ENCODE measurements at places on chromosomes 2 and 18.

- DNase-seq = no peak
Measured at GRCh38 chr2:215105607-215106354, 32.6 kb downstream of the ABCA12 start.

- no peak for DNase-seq
Measured at GRCh38 chr2:37856101-37856751, 68.9 kb upstream of the RMDN2 start.

DNA sequence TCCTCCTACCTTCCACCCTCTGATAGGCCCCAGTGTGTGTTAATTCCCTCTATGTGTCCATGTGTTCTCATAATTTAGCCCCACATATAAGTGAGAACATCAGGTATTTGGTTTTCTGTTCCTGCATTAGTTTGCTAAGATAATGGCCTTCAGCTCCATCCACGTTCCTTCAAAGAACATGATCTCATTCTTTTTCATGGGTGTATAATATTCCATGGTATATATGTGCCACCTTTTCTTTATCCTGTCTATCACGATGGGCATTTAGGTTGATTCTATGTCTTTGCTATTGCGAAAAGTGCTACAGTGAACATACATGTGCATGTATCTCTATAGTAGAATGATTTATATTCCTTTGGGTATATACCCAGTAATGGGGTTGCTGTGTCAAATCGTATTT, 46.8 kb upstream of the PDE1A start:
- no peak for DNase-seq

DNA sequence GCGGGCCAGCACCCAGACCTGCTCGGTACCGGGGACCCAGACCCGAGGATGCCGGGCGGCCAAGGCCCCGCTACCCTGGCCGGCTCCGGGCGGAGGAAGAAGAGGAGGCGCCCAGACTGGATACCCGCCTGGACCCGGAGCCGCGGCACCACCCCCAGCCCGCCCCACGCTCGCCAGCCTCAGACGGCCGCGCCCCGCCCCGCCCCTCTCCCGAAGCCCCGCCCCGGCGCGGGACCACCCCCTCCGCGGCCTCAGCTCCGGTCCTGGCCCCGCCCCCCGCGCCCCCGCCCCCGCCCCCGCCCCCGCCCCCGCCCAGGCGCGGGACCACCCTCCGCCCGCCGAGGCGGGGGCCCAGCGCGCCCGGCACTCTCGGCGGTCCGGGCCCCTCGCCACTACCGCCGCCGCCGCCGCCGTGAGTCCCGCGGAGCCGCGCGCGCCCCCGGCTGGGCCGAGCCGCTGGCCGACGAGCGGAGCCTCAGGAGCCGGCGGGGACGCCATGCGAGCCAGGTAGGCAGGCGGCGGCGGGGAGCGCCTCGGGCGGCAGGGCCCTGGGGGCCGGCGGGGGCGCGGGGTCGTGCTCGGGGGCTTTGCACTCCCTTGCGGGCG, at the start of gene SH3BP4:
SH3BP4 (plus strand) TSS at position 354 of the 606 bp plus-strand sequence. CDS start 82,986 bp downstream, outside the sequence.
- peak; percentile 71 for DNase-seq

GRCh38 chr2:134581877-134582546, 136.8 kb downstream of the TMEM163 start:
- DNase-seq = no peak

DNA sequence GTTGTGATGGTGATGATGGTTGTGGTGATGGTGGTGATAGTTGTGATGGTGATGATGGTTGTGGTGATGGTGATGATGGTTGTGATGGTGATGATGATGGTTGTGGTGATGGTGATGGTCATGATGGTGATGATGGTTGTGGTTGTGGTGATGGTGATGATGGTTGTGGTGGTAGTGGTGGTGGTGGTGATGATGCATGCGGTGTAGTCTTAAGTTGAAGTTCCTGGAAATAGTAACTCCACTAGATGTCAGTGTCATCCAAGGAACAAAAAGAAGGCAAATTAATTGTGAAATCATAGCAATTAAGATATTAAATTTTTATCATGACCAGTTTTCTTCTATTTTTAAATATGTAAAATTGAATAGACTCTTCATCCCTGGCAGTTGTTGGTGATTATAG, 309.2 kb downstream of the AGAP1 start:
- DNase-seq = no peak

GRCh38 chr2:128635361-128635900, 316.8 kb upstream of the HS6ST1 start:
- no peak for DNase-seq

DNA sequence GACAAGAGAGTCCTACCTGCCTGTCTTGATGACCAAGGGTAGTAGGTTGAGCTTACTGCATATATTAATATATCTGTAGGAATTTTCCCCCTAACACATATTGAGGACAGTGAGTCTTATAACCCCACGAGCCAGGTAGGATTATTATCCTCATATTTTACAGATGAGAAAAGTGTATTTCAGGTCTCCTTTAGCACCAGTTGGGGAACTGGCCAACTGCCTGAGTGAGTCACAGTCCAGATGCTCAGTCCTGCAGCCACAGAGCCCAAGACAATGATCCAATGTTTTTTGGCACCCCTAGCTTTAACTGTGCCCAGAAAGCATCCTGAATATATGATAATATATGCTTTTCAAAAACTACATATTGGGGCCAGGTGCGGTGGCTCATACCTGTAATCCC, 30.8 kb upstream of the GLS start:
- no peak for DNase-seq

DNA sequence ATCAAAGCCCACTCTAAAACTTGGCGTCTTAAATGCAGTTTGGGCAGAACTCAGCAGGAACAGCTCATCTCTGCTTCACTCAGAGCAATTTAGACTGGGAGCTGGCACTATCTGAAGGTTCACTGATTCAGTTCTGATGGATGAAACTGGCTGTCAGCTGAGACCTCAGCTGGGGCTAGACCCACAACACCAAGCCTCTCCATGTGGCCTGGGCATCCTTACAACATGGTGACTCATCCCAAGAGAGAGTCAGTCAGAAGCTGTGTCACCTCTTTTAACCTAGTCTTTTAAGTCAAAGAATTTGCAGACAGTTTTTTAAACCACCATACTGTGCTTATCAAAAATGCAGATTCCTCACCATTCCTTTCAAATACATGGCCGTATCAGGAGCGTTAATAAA, 62.6 kb upstream of the ZNF397 start:
- DNase-seq = peak; percentile 20

DNA sequence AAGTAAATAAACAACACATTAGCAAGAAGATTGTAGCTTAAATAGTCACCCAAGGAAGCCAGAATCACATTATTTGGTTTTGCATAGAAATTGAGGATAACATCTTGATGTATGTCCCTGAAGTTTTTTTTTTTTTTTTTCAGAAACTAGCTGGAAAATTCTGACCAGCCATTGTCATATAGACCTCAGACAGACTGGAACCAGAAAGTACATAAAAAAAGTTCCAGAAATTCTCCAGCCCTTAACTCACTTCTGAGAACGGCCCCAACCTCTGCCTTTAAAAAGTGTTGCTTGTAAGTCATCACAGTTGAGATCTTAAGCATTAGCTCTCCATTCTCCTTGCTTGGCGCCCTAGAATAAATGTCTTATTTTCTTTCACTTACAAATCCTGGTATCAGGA, 350.5 kb downstream of the CCDC85A start:
- DNase-seq = no peak

DNA sequence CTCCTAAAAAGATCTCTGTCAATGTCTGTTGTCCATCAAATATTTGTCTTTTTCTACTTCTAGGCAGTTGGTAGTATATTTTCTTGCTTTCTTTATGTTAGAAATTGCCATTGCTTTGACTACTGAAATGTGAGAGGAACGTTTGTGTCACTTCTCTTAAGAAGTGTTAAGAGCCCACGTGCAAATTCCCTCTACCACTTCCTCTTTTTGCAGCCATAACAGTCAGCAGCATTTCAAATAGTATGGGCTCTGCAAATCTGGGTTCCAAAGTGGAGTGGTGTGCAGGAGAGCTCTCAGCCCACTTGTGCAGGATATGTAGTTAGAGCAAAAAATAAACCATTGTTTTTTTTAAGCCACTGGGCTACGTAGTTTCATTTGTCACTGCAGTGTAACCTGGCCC, 314.0 kb downstream of the MEIS1 start:
- no peak for DNase-seq

- no peak for DNase-seq
Measured at GRCh38 chr2:217918308-217919024, 84.3 kb downstream of the TNS1 start.

DNA sequence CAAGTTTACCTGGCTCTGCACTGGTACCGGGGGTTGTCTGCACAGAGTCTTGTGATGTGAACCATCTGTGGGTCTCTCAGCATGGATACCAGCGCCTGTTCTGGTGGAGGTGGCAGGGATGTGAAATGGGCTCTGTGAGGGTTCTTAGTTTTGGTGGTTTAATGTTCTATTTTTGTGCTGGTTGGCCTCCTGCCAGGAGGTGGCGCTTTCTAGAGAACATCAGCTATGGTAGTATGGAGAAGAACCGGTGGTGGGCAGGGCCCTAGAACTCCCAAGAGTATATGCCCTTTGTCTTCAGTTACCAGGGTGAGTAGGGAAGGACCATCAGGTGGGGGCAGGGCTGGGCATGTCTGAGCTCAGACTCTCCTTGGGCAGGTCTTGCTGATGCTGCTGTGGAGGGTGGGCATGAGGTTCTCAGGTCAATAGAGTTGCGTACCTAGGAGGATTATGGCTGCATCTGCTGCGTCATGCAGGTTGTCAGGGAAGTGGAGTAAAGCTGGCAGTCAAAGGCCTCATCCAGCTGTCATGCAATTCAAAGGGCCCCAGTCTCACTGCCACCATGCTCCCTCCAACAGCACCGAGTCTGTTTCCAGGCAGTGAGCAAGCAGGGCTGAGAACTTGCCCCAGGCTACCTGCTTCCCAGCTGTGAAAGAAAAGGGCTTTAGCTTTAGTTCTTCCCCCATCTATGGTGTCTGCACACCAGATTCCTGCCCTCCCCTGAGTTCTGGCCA, 278.0 kb downstream of the METTL4 start:
- peak; percentile 21 for DNase-seq

GRCh38 chr2:181164699-181165098, 184.3 kb downstream of the UBE2E3 start:
- DNase-seq = no peak

DNA sequence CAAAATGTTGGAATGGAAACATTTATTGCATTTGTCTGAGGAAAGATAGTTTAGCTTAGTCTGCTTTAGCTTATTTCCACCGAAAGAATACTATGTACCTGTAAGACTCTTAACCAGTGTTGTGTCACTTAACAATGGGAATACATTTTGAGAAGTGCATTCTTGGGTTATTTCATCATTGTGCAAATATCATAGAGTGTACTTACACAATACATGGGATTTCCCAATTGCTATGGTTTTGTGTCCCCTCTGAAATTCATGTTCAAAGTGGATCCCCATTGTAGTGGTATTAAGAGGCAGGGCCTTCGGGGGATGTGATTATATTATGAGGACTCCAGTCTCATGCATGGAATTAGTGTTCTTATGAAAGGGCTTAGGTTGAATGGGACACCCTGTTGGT, 249.4 kb upstream of the UBE2E3 start:
- DNase-seq = no peak

- no peak for DNase-seq
Measured at GRCh38 chr2:211027976-211028375, 471.6 kb downstream of the CPS1 start.

GRCh38 chr2:158473719-158474392, 17.1 kb downstream of the PKP4 start:
- no peak for DNase-seq

DNA sequence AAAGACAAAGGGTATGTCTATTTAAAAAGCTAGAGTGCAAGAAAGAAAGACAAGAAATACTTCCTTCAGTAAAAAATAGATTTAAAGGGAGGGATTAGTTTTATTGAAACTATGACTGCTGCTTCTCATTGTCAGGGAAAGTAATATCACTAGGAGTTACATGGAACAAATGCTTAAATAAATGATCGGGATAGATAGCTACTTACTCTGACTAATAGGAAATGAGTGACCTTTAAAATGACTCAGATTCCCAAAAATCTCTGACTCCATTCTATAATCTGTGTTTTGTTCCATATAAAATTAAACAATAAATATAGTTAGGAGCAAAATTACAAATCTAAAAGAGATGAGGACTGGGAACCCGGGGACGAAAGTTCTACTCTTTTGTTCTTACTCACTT, 669.3 kb downstream of the NR4A2 start:
- DNase-seq = no peak

DNA sequence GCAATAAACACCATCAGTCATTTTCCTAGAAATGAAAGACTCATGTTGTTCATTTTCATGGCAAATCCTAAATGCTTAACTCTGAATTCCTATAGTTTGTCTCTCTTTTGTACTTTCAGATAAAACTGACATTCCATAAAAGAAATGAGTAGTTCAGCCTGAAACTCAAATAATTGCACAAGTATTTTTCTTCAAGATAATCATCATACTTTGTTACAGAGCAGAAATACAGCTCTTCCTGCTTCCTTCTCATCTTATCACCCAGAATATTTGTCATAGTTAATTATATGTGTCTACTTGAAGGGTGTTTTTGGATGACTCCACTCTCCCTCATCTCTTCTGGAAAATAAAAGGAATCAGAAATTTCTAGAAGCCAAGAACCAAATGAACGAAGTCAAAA, 141.1 kb downstream of the HNMT start:
- DNase-seq = no peak

- peak; percentile 5 for DNase-seq
Measured at GRCh38 chr2:58146707-58147106, 94.4 kb downstream of the FANCL start.

GRCh38 chr2:74379851-74380789, at the start of gene DCTN1:
Gene DCTN1 (minus strand): TSS chr2:74380311. CDS start chr2:74380037, 274 bp downstream.
- DNase-seq = peak; percentile 29

DNA sequence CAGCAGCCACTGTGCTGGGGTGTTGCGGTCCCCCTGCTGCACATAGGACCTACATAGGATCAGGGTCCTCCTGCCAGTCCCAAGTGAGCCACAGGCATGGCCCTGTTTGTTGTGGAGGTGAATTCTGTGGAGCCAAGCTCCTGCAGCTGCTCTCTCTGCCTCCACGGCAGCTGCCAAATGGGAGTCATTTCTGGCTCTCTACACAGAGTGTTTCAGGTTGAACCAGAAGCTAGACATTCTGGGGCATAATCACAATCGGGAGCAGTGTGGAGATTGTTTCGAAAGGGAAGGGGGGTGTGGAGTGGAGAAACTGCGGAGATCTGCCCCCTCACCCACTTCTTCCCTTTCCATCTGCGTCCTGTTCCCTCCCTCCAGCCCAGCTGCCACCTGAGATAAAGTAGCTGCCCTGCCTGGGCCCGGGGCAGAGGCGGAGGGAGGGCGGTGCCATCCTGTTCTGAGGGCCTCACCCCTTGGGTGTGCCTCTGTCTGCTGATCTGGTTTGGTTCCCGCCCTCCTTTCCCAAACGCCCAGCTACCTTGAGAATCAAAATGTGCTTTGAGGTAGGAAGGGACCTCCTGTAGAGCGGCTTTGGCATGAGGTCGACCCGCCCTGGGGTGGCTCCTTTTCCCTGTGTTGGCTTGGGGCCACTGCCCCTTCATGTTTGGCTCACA, 139.4 kb downstream of the WDSUB1 start:
- DNase-seq = peak; percentile 14

DNA sequence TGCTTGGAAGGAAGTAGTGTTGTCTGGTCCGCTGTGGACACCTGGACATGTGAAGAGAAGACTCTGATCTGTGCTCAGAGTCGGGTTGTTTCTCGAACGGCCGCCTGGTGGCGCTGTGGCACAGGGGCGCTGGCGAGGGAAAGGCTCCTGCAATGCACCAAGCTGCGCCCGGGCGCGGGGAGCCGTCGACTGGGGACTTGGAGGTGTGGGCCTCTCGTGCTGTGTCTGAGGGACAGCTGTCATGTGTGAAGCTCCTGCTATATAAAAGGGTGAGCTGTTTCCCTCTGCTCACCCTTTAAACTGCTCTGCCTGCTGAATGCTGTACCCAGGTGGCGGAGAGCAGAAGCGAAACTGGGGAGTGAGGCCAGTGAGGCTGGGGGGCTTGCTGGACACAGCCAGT, 44.0 kb downstream of the GNAL start:
- DNase-seq = peak; percentile 77
